Activated T-cell treated with anti-CD3 and anti-CD28 coated beads, Interleukin-2, amount 50 U/mL, for 48 hours (primary cell): ENCODE measurements at places on chromosomes 5 and 9.

- DNase-seq = no peak
Observed at GRCh38 chr9:134434894-134435506, 108.7 kb downstream of the RXRA start.

DNA sequence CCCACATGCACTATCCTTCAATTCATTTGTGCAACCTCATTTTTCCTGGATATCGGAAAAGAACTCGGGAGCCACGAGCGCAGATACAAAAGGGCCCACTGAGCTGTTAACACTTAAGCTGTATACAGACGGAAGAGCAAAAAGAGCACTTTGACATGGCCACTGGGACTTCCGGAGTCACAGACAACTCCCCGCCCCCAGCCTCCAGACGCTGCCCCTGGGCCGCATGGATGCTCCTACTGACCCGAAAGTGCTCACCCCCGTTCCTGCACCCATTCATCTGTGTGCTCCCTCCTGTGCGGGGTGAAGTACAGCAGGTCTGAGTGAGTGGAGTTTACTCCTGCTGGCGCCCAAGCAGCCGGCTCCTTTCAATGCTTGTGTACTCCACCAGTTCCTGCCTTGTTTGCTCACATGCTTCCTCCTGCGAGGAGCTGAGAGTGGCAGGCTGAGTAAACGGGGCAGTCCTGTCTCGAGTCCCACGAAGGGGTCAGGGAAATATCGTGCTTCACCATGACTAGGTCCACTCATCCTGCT, 901.0 kb upstream of the CTNND2 start:
- no peak for DNase-seq

GRCh38 chr5:133373121-133373870, 239.0 kb downstream of the FSTL4 start:
- DNase-seq = no peak

DNA sequence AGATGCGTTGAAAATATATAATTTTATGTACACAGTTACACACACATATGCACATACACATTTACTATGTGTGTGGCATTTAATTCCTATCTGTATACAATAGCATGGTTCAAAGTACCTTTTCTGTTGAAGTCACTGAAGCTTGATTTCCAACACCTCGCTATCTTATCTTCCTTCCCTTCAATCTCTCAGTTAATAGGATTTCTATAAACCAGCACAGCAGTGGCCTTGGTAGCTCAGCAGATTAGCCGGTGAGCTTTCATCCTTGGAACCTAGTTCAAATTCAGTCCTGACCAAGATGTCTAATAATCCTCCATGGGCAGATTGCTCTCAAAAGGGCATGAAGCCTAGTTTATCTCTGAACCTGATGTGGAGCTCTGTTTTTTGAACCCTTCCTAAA, 2389.5 kb downstream of the MAT2B start:
- DNase-seq = no peak

- DNase-seq = no peak
Observed at GRCh38 chr5:119451561-119451960, 736 bp upstream of the HSD17B4 start.

DNA sequence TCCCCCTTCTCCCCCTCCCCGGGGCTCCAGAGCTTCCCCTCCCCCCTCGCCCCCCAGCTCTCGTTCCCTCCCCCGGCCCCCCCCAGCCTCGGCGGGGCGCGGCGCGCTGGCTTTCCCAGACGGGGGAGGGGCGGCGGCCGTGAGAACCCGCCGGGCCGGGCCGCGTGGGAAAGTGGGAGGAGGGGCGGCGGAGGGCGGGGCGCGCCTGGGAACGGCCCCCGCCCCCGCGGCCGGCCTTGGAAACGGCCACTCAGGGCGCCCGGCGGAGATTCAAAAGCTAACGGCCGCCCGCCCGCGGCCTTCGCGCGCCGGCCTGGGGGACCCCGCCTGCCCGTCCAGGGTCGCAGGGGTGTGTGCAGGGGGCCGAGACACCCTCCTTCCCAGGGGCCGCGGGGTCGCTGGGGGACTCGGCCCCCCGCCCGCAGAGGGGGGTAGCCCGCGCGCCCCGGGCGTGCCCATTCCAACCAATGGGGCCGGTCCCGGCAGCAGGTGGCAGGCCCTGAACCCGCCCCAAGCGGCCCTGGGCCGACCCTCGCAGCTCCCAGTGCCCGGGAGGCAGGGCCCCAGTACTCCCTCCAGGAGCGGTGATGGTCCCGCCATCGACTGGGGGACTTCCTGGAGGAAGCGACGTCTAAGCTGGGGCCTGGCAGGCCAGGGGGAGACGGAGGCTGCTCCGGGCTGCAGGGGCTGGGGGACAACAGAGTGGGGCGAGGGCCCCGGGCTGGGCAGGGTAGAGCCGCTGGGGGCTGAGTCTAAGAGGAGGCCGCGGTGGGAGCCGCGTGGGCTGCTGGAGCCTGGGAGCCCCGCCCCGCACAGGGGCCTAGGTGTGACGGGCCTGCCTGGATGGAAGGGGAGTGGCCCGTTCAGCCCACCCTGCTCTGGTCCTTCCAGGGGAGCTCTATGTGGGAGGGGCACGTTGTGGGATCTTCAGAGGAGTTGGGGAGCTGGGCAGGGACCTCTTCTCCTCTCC, 14.2 kb upstream of the NRARP start:
- peak; percentile 33 for DNase-seq

DNA sequence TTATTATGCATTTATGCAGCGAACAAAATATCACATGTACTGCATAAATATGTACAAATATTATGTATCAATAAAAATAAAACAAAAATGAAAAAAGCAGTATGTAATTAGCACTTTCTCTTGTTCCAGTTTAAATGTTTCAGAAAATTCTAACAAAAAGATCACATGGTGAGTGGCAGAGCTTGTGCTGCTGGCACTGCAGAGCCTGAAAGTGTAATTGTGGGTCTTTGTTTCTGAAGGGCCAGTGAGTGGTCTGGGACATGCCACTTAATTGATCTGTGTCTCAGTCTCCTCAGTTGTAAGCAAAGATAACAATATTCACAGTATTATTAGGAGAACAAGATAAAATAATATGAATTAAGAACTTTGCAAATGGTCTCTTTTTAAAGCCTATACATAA, 39.5 kb upstream of the RAI14 start:
- no peak for DNase-seq

DNA sequence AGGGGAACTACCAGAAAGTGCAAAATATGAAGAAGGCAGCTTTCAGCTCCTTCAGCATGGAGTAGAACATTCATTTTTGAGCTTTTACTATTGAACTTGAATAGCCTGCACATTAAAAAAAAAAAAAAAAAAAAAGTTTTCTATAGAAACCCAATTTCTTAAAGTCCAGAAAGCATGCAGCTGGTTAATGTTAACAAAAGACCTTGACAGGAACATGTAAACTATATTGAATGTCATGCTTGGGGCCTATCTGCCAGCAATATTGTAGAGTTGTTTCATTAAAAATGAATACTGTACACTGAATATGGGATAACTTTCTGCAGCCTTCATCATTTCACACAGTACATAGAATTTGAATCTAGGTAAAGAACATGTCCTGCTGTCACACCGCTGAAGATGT, 230.6 kb downstream of the NFIB start:
- DNase-seq = no peak

GRCh38 chr5:127426661-127427060, 90.8 kb upstream of the PRRC1 start:
- DNase-seq = no peak

GRCh38 chr9:68797116-68797515, 92.1 kb downstream of the PIP5K1B start:
- DNase-seq = no peak

- no peak for DNase-seq
Observed at GRCh38 chr9:134340475-134341160, 14.4 kb downstream of the RXRA start.

GRCh38 chr5:107670932-107671741, at the start of gene EFNA5:
EFNA5 (minus strand) TSS chr5:107670937.
- peak; percentile 50 for DNase-seq

DNA sequence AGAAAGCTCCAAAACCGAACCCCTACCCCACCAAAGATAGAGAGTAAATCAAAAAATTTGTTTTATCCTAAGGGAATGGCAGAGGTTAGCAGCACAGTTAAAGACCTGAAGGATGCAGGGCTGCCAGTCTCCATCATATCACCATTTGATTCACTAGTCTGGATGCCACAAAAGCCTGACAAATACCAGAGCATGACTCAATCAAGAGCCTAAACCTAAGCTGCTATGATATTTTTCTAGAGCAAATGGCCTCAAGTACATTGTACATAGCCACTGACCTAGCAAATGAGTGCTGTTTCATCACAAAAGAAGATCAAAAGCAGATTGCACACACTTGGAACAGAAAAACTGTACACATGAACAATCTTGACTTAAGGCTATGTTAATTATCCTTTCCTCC, 48.0 kb downstream of the DPYSL3 start:
- DNase-seq = no peak

- DNase-seq = no peak
Observed at GRCh38 chr9:111151537-111151936, 113.3 kb upstream of the LPAR1 start.

DNA sequence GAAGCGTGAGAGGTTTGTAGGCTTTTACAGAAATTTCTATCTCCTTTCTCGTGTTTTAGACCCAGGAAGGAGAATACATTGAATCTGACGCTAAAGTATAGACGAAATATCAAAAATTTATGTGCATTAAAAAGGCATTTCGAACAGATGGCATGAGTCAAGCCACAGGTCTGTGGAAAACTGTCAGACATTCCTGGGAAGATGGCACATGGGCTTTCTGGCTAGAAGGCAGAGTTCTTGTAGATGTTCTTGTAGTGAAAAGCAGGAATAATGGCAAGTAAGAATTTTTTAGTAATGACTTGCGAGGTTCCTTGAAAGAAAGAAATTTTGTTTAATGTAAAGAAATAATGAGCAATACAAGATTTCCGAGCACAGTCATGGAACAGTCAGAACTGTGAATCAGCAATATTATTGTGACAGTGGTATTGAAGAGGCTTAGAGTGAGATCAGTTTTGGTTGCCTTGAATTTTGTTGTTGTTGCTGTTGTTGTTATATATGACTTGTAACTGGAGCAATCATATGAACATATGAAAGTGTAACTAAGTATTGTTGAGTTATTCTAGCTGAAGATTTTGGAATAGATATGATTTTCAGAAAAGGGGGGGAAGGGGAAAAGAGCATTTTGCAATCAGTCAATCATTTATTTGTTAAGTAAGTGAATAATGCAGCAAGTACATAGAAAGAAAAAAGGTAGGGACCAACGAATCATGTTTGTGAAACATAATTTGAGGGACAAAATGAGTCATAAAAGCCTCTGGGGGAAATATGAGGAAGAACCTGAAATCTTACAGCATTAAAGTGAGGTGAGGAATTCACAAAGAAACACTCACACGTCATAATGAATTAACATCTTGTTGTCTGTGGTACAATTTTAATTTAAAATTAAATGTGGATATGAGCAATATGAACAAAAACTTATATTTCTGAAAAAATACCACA, 339.0 kb upstream of the CTNND2 start:
- DNase-seq = no peak

GRCh38 chr5:140038373-140038957, 4.6 kb downstream of the NRG2 start:
- no peak for DNase-seq

- peak; percentile 28 for DNase-seq
Observed at GRCh38 chr9:120711841-120712538, 2.3 kb downstream of the MEGF9 start.

DNA sequence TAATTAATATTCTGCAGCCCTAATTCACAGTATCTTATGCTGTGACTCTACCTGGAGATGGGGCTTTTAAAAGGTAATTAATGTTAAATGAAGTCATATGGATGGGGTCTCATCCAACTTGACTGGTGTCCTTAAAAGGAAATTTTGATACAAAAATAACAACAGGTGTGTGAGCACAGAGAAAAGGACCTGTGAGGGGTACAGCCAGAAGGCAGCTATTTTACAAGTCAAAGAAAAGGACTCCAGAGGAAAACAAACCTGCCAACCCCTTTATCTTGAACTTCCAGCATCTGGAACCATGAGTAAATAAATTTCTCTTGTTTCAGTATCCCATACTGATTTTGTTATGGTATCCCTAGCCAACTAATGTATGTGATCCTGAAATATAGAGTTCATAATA, 250.3 kb downstream of the TMEM232 start:
- no peak for DNase-seq

DNA sequence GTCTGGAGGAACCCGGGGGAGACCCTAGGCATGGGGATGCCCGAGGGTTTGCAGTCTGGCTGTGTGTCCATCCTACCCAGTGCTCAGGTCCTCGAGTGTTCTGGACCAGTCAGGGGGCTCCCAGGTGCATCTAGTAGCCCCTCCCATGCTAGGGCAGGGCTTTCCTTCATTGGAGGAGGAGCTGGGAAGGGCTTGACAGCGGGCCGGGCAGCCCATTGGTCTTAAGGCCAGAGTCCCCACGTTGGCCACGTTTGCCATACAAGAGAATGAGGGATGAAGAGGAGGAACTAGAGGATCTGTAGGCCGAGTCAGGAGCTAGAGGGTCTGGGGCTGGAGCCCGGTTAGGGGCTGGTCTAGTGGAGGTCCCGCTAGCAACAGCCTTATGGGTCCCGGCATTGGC, 37.3 kb upstream of the CTSV start:
- no peak for DNase-seq

DNA sequence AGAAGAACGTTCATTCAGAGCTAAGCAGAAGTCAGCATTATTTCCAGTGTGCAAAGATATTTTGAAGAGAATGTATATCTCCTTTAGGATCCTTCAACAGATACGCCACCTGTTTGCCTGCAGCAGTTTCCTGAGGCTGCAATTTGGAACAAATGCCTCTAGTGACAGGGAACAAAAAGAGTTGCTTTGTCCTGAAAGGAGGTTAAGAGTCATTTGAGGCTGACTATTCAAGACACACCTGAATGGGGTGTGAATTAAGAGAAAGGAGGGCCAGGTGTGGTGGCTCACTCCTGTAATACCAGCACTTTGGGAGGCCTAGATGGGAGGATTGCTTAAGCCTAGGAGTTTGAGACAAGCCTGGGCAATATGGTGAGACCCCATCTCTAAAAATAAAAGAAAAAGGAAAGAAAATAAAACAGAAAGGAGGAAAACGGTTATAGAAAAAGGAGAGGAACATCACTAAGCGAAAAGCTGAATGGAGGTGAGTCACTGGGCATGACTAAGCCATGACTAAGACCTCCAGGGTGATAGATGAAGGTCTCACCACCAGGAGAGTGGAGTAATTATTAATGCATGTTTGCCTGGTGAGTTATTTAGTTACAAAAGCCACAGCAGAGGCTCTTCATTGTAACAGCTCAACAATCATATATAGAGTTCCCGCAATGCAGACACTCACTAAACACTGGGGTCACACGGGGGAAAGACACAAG, 255.2 kb upstream of the TNC start:
- peak; percentile 37 for DNase-seq

GRCh38 chr9:2919347-2919746, 75.5 kb upstream of the PUM3 start:
- no peak for DNase-seq

DNA sequence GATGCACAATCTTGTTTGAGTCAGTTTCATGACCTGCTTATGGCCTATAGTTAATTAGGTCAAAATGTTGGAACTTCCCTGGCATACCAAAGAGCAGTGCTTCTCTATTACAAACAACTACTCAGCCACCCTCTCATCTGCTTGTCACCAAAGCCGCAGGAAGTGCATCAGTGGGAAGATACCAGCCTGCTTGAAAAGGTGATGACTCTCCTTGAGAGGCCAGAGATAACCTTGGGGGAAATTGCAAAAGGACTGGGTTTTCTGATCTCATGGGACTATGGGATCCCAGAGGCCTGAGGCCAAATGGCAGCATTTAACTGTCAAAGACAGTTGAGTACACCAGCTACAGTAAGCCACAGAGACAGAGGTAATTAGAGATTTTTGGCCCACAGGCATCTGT, 69.9 kb downstream of the C9orf57 start:
- DNase-seq = no peak

- no peak for DNase-seq
Observed at GRCh38 chr9:22119522-22120158, 110.5 kb upstream of the CDKN2B start.

GRCh38 chr5:140058212-140058932, 15.3 kb upstream of the NRG2 start:
- no peak for DNase-seq
